ENCODE measurements at places on chromosomes 12 and 14.

DNA sequence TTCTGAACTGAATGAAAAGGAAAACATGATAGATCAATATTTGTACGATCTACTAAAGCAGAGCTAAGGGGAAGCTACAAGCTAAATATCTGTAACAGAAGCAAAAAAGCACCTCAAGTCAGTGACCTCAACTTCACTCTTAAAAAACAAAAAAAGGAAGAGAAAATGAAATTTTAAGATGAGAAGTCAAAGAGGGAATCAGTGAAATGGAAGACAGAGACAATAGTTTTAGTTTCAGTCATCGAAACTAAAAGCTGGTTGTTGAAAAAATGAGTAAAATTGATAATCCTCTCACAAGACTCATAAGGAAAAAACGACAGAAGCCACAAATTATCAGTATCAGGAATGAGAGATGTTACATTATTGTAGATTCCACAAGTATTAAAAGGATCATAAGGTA, 11.9 kb upstream of the SLC2A13 start:
- DNase-seq, result no peak

DNA sequence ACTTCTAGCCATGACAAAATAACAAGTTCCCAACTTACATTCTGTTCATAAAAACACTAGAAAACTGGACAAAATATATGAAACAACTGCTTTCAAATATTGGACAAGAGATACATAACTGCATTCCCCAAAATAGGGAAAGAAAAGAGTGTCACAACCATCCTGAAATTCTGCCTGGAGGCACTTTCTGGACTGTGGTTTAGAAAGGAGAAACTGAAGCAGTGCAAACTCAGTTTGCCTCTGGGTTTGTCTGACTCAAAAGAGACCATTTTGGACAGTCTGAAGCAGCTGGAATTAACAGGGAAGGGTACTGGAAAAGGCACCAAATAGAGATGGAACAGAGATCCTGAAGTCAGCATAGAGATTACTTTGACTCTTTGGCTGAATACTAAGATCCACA, 11.3 kb upstream of the SYT1 start:
- no peak for DNase-seq

DNA sequence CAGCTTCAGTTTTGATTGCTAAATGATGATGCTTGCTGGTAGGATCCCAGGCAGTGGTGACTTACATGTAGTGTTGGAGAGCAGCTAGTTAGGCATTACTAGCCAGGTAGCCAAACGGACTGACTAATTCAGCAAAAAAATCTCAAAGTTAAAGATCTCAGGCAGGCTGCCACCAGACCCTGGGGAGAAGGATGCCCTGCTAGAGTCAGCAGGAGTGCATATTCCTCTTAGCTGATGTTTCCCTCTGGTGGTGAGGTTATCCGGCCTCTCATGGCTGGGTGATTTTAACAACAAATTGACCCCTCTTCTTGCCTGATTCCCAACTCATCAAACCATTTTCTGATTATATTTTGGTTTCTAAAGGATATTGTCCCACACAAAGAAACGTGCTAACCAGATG, 2.8 kb downstream of the EFS start:
- peak; percentile 6 for DNase-seq

DNA sequence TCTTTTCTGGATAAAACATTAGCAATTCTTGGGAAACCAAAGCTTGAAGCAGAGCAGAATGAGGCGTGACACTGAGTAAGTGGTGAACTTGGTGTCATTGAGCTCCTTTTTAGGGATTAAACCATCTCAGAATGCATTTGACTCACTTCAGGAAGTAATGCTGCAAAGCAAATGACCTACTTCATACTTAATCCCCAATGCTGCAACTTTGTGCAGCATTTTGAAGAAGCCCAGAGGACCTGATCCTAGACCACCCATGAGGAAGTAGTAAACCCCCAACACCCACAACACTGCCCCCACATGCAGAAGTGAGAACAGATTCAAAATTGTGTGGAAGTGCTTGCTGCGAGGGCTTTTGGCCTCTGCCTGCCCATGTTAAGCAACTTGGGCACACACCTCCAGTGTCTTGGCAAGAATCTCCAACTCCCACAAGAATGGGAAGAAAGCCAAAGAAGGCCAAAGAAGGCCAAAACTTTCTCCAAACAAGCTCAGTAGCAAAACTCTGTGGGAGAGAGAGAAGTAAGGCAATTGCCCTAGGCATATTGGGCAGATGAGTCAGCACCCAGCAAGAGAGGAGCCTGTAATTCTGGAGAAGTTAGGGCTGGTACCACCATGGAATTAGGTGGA, 69.2 kb upstream of the ETV6 start:
- no peak for DNase-seq

DNA sequence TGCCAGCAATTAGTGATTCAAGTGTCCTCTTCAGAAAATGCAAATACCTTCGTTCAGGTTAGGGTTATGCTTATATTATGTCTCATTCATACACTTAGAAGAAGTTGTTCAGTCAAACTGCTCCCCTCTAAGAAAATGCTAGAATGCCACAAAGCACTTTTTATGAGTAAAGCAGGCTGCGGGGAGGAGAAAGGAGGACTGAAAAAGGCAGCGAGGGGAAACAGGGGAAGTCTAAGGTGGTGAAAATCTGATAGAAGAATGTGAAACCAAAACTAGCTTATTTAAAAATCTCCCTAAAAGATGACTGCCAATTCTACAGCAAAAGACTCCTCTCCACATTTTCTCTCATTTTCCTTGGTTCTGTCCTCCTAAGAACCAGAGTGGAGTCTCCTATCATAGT, 70.1 kb downstream of the PRKD1 start:
- no peak for DNase-seq

DNA sequence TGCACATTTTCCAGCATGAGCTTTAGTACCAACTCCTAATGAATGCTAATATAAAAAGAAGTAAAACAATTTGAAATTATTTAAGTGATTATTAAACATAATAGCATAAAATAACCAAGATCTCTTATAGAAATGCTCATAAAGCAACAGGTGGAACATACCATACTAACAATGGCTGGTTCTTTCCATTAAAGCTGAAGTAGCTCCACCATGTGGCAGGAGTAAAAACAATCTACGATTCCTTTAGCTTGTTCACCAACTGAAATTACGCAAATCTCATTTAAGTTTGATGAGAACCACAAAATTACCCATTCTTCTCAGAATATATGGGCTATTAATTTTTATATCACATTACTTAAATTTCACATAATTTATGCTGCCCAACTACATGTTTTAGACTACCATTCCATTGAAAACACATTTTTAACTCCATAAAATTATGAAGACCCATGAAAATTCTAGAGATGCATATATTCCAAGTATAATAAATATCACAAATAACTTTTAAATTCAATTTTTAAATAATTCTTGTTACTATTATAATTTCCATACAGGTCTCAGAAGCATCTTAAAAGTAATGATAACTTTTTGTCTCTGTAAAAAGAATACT, 213.6 kb downstream of the DAD1 start:
- peak; percentile 68 for DNase-seq

DNA sequence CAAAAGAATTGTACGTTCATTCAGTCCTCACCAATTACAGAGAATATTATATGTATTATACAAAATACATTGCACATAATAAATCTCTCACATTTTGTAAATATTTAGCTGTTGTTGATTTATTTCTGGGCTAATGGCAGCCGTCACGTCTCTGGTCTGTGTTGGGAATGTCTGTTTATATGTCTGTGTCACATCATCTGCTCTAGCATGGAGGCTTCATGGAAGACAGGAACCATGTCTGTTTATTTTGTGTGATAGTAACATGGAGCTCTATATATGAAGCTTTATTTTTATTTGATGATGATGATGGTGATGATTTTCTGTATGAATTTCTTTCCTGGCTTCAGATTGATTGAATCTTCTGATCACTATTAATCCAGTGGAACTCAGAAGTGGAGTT, 138.4 kb downstream of the RAD51B start:
- DNase-seq, result no peak

- peak; percentile 38 for DNase-seq
These were observed 64.8 kb upstream of the MAX start for GRCh38 chr14:65167072-65167645.

GRCh38 chr12:105451211-105451610, 120.7 kb downstream of the C12orf75 start:
- no peak for DNase-seq

DNA sequence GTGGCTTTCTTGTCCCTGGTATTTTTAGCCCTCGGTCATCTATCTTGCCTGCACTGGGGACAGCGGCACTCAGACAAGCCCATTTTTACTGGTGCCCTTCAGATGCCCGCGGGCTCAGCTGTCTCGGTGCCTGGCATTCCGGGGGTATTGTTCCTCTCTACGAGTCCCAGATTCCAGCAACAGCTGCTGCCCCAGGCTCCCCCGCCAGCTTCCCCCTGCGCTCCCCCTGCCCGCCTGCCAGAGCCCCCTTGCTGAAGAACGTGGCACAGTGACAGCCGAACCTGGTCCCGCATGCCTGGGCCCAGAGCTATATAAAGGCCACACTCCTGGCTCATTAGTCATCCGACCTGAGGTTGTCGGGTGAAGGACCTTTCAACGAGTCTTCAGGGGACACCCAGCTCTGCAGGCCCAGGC, 10.9 kb upstream of the MYL2 start:
- DNase-seq, result no peak

DNA sequence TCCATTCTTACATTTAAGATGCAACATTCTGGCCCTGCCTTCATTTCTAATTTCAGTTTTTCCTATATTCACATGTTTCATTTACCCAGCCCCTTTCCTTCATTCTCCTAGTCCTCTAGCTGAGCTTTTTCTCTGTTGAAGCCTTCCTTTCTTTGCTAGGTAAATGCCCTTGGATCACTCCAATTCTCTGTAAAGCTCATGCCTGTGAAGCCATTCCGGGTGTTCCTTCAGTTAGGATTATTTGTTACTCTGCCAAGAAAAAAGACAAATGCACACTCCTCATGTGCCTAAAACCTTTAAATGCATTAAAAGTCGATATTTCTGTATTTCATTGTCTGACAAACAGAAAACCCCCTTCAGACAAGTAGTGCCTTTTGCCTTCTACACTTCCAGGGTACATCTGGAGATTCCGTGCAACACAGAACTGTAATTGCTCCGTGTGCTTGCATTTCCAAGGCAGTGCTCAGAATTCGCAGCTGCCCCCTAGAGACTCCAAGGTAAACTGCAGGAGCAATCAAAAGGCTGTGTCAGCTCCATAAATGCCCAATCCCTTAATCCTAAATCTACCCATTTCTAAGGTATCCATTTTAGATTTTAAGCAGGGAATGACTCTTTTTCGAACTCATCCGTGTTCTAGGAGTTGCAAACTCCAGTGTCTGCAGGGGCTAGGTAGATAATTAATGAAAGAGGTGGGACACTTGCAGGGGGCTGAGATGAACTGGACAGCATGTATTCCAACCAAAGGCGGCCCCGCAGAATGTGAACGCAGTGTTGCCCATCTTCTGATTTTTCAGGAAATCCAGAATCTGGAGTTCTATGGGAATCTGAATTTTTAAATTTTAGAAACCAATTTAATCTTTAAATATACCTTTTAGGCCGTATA, 320.2 kb downstream of the GRIN2B start:
- DNase-seq, result peak; percentile 58

DNA sequence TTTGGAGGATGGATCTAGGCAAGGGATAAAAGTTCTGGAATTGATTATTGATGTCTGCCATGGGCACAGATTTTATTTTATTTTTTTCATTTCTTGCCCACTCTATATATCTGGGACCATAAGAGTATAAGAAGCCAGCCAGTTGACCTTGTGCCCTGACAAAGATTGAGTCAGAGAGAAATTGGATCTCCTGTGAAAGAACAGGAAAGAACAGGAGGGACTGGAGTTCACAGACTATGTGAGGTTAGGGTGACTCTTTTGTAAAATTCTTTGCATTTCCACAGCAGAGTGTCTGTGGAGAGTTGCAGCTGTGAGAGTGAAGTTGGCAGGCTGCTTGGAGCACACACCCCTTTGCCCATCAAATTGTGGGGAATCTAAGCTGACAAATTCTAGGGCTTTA, 358.4 kb upstream of the TBX3 start:
- DNase-seq, result no peak

- no peak for DNase-seq
These were observed 1.5 kb downstream of the RILPL1 start for GRCh38 chr12:123532019-123532418.

GRCh38 chr12:65667932-65668331, 156.4 kb upstream of the HMGA2 start:
- no peak for DNase-seq

- no peak for DNase-seq
These were observed 87.8 kb upstream of the FERMT2 start for GRCh38 chr14:53038629-53039028.

DNA sequence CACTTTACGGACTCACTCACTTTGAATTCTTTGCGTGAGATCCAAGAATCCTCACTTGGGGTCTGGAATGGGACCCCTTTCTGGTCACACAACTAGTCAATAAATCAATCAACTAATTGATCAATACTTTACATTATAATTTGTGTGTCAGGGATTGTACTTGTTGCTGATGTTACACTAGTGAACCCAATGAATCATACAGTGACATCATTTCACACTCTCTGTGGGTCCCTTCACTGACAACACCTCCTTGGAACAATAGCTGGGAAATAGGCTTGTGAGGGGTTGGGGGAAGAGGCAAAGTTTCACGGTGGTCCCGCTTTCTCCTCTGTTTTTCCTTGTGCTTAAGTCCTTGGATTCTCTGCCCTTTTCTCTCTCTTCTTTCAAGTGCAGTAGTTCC, 35.0 kb downstream of the TPH2 start:
- no peak for DNase-seq

DNA sequence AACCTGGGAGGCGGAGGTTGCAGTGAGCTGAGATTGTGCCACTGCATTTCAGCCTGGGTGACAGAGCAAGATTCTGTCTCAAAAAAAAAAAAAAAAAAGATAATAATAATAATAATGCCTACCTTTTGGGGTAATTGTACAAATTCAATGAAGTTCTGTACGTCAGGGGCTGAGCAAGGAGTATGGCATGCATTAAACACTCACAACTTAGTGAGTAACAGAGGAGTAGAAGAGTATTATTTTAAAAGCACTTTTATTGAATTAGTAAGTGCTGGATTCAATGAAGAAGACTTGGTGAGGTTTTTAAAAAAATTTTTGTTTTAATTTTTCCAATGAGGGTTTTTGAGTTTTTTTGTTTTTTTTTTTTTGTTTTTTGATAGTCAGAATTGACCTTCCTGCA, 783.6 kb upstream of the TBX3 start:
- no peak for DNase-seq

DNA sequence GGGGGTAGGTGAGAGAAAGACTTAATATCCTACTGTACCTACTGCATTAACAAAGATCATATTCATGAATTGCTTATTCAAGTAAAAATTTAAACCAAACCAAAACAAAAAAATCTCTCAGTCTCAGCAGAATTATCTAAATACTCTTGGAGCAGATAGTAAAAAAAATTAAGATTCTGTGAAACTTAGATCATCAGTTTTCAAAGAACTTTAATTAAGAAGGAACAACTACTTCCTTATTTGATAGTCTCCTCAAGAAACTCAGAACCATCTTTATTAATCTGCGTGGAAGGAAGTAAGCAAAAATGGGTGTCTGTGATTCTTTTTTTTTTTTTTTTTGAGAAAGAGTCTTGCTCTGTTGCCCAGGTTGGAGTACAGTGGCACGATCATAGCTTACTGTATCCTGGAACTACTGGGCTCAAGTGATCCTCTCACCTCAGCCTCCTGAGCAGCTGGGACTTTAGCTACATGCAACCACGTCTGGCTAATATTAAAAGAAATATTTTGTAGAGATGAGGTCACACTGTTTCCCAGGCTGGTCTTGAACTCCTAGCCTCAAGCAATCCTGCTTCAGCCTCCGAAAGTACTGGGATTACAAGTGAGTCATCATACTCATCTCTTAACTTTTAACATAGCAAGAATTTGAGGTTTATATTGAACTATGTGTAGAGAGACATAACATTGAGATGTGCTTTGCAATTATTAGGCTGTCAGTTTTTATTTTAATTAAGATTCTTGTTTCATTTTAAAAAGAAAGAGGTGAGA, 37.4 kb downstream of the GAS2L3 start:
- DNase-seq, result no peak
